ENCODE measurements at places on chromosomes 5 and 9. TPM values are rescaled to one million over a fixed set of nuclear protein-coding genes. Genes with fewer than 3 reads are reported as not detected.

GRCh38 chr5:156331181-156331580 lies 4.2 kb downstream of the SGCD start:
- H3K4me1 ChIP-seq: no peaks in the 10 kb centered on the region
- no peaks in the 10 kb centered on the region for H3K27me3 ChIP-seq
- no peaks in the 10 kb centered on the region for H3K36me3 ChIP-seq
- no peak overlapping the region for H3K4me3 ChIP-seq

The PTPRD gene
- 30.8 TPM for total RNA-seq

DNA sequence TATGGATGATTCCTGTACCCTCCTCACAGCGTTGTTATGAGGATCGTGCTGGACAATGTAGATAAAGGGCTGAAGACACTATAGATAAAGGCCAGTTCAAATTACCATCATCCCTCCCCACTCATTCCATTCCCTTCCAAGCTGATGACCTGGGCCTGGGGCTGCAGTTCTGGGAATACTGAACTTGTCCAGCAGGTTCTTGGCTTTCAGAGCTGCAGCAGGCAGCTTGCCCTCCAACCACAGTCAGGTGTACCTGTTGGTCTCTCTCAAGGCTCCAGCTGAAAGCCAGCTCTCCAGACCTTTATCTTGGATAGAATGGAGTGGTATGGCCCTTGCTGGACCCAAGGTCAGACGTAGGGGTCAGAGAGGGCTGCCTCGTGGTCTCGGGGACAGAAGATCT lies 92.5 kb downstream of the PCDH1 start:
- no peak for DNase-seq
- H3K27me3 ChIP-seq: no peaks in the 10 kb centered on the region
- H3K36me3 ChIP-seq: no peaks in the 10 kb centered on the region
- no peak overlapping the region for H3K27ac ChIP-seq

GRCh38 chr5:142059304-142059940 lies 46.6 kb upstream of the GNPDA1 start:
- no peak for DNase-seq
- no peak overlapping the region for H3K4me3 ChIP-seq
- H3K36me3 ChIP-seq: no peaks in the 10 kb centered on the region
- H3K27me3 ChIP-seq: no peaks in the 10 kb centered on the region
- no peak overlapping the region for H3K27ac ChIP-seq

The GLE1 gene
- total RNA-seq: 21.8 TPM

Measured in upper lobe of right lung (tissue), 1 donor.